ENCODE measurements at places on chromosomes 2 and 18. TPM values are rescaled to one million over a fixed set of nuclear protein-coding genes. Genes with fewer than 3 reads are reported as not detected.

DNA sequence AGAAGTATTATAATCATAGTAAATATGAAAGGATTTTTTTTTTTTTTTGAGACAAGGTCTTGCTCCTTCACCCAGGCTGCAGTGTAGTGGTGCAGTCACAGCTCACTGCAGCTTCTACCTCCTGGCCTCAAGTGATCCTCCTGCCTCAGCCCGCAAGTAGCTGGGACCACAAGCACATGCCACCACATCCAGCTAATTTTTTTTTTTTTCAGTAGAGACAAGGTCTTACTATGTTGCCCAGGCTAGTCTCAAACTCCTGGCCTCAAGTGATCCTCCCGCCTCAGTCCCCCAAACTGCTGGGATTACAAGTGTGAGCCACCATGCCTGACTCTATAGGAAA lies 301.6 kb upstream of the STON1 start:
- no peak for DNase-seq
- no peaks in the 10 kb centered on the region for H3K36me3 ChIP-seq
- H3K4me3 ChIP-seq = peak overlapping the region; percentile 35
- peaks cover 34% of the 10 kb centered on the region for H3K4me1 ChIP-seq

The PER2 gene
- polyA plus RNA-seq = 1.6 TPM

The CD8B2 gene
- not detected for polyA plus RNA-seq

The NEURL3 gene
- polyA plus RNA-seq = not detected

- H3K27me3 ChIP-seq = no peaks in the 10 kb centered on the region
- no peak overlapping the region for H3K27ac ChIP-seq
- H3K36me3 ChIP-seq = no peaks in the 10 kb centered on the region
These were observed 182.6 kb upstream of the CHAC2 start for GRCh38 chr2:53584986-53585385.

The SAG gene
- polyA plus RNA-seq = 0.87 TPM

DNA sequence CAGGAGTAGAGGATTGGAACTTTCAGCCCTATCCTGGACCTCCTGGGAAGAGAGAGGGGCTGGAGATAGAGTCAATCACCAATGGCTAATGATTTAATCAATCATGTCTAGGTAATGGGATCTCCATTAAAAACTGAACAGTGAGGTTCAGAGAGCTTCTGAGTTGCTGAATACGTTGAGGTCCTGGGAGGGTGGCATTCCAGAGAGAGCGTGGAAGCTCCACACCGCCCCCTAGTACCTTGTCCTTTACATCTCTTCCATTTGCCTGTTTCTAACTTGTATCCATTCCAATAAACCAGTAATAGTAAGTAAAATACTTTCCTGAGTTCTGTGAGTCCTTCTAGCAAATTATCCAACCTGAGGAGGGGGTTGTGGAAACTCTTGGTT lies 101.7 kb downstream of the B3GNT2 start:
- H3K4me1 ChIP-seq = peaks cover 5% of the 10 kb centered on the region
- no peak overlapping the region for H3K27ac ChIP-seq

The IL1RL1 gene
- not detected for polyA plus RNA-seq

The CAPN13 gene
- not detected for polyA plus RNA-seq

GRCh38 chr2:113842919-113843736 lies 46.8 kb upstream of the ACTR3 start:
- no peaks in the 10 kb centered on the region for H3K27me3 ChIP-seq
- H3K27ac ChIP-seq = no peak overlapping the region
- no peak for DNase-seq
- H3K4me3 ChIP-seq = no peak overlapping the region
- H3K36me3 ChIP-seq = no peaks in the 10 kb centered on the region

DNA sequence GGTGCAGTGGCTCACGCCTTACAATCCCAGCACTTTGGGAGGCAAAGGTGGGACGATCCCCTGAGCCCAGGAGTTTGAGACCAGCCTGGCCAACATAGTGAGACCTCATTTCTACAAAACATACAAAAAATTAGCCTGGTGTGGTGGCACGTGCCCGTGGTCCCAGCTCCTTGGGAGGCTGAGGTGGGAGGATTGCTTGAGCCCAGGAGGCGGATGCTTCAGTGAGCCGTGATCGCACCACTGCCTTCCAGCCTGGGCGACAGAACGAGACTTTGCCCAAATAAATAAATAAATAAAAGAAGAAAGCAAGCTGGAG lies 91.7 kb upstream of the SEC11C start:
- no peaks in the 10 kb centered on the region for H3K27me3 ChIP-seq
- H3K27ac ChIP-seq = no peak overlapping the region
- H3K4me3 ChIP-seq = no peak overlapping the region
- no peaks in the 10 kb centered on the region for H3K36me3 ChIP-seq

The CYS1 gene
- polyA plus RNA-seq = not detected

GRCh38 chr18:23838801-23839366 lies 149.6 kb downstream of the LAMA3 start:
- no peaks in the 10 kb centered on the region for H3K36me3 ChIP-seq
- H3K4me3 ChIP-seq = no peak overlapping the region
- DNase-seq = no peak

The C2orf68 gene
- 27.2 TPM for polyA plus RNA-seq

DNA sequence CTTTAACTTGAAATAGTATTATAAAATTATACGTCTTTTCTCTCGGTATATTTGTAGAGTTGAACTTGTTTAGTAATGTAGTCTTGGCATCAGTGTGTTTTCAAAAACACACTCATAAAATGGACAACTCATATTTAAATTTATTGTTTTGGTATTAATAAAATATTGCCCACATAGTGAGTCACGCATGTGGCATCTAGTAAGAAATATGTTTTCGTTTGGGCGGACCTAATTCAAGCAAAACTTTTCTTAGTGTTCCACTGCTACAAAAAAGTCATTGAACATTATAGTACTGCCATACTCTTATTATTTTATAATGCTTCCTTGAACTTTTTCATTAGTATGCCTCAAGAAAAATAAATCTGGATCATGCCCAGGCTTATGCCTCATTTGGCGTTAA lies 31.1 kb upstream of the FAM237A start:
- DNase-seq = no peak
- no peak overlapping the region for H3K27ac ChIP-seq
- H3K36me3 ChIP-seq = no peaks in the 10 kb centered on the region
- no peaks in the 10 kb centered on the region for H3K27me3 ChIP-seq

DNA sequence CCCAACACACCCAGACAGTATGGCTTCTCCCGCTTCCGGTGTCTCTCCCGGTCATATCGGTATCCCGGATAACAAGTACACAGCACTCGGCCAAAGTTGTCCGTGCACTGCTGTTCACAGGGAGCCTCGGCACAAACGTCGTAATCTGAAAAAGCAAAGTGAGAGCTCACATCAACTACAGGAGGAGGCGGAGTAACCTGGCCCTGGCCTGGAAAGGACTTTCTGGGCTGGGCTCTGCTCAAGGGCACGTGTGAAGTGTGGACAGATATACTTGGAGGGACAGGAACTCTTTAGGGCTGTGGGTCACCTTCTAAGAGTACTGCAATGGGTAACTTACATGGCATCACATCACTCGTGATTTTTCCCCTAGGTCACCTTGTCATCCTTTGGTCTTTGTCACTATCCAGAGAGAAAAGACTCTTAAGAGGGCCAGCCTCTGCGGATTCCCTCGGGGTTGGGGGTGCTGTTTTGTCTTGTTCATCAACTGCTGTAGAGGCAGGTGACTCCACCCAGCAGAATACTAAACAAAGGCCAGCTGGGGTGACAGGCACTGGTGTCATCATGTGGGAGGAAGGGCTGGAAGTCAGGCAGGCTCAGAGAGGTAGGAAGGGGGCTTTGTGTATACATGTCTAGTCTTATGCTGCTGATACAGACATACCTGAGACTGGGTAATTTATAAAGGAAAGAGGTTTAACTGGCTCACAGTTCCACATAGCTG lies 110.6 kb upstream of the LMAN1 start:
- no peak for DNase-seq
- H3K27ac ChIP-seq = no peak overlapping the region
- no peaks in the 10 kb centered on the region for H3K27me3 ChIP-seq
- H3K36me3 ChIP-seq = no peaks in the 10 kb centered on the region
- no peak overlapping the region for H3K4me3 ChIP-seq

GRCh38 chr2:201830666-201831065 lies 24.3 kb downstream of the CDK15 start:
- no peaks in the 10 kb centered on the region for H3K27me3 ChIP-seq
- H3K27ac ChIP-seq = no peak overlapping the region
- H3K4me3 ChIP-seq = no peak overlapping the region
- no peaks in the 10 kb centered on the region for H3K4me1 ChIP-seq
- no peaks in the 10 kb centered on the region for H3K36me3 ChIP-seq
- no peak for DNase-seq

- no peaks in the 10 kb centered on the region for H3K4me1 ChIP-seq
- H3K27me3 ChIP-seq = no peaks in the 10 kb centered on the region
- H3K36me3 ChIP-seq = no peaks in the 10 kb centered on the region
These were observed 96.6 kb upstream of the NOSTRIN start for GRCh38 chr2:168705534-168706470.

GRCh38 chr2:107730898-107731297 lies 95.8 kb upstream of the RGPD4 start:
- DNase-seq = no peak
- no peaks in the 10 kb centered on the region for H3K36me3 ChIP-seq
- H3K4me3 ChIP-seq = no peak overlapping the region

The COL5A2 gene
- not detected for polyA plus RNA-seq

DNA sequence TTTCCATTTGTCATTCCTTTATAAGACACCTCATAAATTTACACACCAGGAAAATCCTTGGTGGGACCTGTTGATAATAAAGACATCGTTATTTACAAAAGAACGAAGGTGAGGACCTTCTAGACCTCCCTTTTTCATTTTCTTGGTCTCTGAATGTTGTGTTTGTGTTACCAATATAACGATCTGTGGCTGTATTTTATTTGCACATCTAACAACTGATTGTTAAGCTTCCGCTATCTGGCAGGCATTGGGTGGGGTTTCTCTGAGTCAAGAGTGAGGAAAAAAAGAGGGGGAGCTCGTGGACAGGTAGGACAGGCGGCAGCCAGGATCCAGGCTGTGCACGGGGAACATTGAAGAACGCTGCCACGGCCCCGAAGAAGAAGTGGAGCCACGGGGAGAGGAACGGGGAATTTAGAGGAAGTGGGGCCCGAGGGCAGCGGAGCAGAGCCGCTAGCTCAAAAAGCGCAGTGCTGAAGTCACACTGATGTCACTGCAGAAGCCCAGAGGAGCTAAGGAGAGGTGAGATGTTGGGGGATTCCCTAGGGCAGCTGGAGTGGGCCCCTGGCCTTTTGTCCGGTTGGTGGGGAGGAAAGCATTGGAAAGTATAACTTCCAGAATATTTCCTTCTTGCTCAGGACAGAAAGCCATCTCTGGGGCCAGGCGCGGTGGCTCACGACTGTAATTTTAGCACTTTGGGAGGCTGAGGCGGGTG lies 20.9 kb upstream of the DNMT3A start:
- H3K36me3 ChIP-seq = no peaks in the 10 kb centered on the region
- H3K4me3 ChIP-seq = peak overlapping the region; percentile 42
- peaks cover 12% of the 10 kb centered on the region for H3K4me1 ChIP-seq
- peak overlapping the region; percentile 79 for H3K27ac ChIP-seq

The LYG1 gene
- polyA plus RNA-seq = 3.1 TPM

The RAB12 gene
- 4.9 TPM for polyA plus RNA-seq

DNA sequence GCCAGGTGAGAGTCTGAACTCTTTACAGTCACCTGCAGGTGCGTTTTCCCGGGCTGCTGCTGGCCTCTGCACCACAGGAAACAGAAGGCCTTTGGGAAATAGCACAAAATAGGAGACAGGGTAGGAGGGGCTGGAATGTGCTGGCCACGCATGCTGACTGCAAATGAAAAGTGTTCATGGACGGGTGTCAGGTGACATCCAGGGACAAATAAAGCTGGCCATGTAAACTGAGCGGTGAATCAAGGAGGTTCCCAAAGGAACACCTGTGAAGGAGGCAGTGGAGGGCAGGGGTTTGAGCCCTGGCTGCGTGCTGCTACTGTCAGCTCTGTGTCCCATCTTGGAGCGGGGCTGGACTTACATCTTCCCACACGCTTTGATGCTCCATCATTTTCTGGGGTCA lies 42.4 kb upstream of the GBX2 start:
- H3K4me1 ChIP-seq = no peaks in the 10 kb centered on the region
- no peaks in the 10 kb centered on the region for H3K27me3 ChIP-seq
- H3K4me3 ChIP-seq = no peak overlapping the region

DNA sequence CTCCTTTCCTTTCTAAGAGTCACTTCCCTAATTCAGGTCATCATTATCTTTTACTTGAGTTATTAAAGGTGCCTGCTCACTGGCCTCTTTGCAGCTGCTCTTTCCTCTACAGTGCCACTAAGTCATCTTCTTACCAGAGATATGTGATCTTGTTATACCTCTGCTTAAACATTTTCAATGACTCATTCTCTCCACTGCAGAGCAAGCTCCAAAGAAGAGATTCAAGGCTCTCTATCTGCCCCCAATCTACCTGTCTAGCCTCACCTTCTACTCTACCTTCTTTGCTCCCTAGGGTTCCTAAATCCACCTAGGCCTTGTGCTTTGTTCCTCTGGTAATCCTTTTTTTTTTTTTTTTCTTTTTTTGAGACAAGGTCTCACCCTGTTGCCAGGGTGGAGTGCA lies 3.1 kb downstream of the ARHGEF33 start:
- no peaks in the 10 kb centered on the region for H3K27me3 ChIP-seq
- no peak overlapping the region for H3K27ac ChIP-seq
- no peak overlapping the region for H3K4me3 ChIP-seq
- H3K36me3 ChIP-seq = no peaks in the 10 kb centered on the region
- DNase-seq = no peak
- no peaks in the 10 kb centered on the region for H3K4me1 ChIP-seq

DNA sequence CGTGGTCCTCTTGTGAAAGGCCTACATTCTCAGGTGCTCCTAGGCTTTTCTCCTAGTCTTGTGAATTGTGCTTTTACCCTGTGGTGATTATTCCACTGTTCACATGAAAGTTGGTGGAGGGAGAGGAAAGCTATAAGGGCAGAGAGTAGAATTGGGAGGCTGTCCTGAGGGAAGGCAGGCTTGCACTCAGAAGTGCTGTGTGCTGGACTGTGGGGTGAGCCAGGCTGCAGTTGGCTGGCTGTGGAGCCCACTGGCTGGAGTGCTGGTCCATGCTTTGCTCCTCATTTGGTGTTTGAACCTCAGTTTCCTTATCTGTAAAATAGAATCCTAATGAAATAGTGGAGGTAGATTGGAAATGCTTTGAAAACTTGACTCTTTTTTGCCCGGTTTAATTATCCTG lies 21.3 kb downstream of the LIMS1 start:
- no peak overlapping the region for H3K4me3 ChIP-seq
- no peaks in the 10 kb centered on the region for H3K36me3 ChIP-seq
- H3K27me3 ChIP-seq = no peaks in the 10 kb centered on the region

DNA sequence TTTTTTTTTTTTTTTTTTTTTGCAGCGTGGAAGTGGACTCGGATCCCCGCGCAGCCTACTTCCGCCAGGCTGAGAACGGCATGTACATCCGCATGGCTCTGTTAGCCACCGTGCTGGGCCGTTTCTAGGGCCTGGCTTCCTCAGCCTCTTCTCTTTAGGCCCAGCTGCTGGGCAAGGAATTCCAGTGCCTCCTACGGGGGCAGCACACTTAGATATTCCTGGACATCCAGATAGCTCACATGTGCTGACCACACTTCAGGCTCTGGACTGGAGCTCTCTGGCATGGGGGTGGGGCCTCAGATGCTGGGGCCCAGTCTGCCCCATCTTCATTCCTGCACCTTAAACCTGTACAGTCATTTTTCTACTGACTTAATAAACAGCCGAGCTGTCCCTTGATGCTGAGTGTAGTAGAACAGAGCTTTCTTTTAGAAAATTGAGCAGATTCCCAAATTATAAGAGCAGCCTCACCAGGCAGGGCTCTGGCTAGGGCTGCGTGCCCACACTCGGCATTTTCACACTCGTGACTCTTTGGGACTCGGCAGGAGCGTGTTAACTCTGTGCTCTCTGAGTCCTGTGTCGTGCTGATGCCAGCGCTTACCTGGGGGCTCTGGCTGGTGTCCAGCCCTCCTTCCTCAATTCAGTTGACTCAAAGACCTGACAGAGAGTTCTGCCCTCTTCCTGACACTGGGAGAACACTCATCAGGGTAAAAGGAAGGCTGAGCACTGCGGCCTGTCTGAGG lies 19.3 kb downstream of the SLC30A3 start:
- no peak overlapping the region for H3K4me3 ChIP-seq
- DNase-seq = no peak
- no peaks in the 10 kb centered on the region for H3K4me1 ChIP-seq
- peaks cover 66% of the 10 kb centered on the region for H3K36me3 ChIP-seq

The RASGRP3 gene
- polyA plus RNA-seq = 0.84 TPM

The TXNDC2 gene
- polyA plus RNA-seq = 0.36 TPM
